ENCODE measurements at places on chromosomes 2 and 18.

GRCh38 chr2:174597345-174598047, at the start of gene WIPF1:
Gene WIPF1, minus strand, starts transcription at chr2:174597804. Its CDS starts 12,231 bp downstream, at chr2:174585573.
- no peak for DNase-seq

DNA sequence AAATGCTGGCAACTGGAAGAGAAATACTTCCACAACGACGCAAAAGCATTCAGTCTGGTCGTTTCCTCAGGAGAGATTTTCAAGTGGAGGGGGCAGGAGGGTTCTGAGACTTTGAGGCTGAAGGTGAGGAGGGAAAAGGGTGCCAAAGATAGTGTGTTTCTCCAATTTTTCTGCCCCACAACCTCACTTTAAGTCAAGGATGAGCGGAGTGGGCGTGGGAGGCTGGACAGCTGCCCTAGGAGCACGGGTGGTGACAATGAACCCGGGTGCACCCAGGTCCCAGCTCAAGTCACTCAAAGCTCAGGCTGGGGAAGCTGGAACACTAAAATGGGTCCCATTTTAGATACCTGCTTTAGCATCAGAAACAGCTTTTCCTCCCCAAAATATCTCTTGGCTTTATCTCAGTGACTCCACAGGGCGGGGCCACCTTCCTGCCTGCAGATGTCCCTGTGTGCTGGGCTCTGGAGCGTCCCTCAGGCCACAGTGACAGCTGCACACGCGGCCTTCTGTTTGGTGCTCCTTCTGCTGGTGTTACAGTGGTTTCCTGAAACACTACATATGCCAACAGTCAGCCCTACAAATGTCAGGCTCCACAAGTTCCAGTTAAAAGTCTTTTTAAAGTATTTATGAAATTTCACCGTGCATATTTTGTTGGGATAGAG, 1.4 kb upstream of the MBP start:
- DNase-seq = peak; percentile 33

DNA sequence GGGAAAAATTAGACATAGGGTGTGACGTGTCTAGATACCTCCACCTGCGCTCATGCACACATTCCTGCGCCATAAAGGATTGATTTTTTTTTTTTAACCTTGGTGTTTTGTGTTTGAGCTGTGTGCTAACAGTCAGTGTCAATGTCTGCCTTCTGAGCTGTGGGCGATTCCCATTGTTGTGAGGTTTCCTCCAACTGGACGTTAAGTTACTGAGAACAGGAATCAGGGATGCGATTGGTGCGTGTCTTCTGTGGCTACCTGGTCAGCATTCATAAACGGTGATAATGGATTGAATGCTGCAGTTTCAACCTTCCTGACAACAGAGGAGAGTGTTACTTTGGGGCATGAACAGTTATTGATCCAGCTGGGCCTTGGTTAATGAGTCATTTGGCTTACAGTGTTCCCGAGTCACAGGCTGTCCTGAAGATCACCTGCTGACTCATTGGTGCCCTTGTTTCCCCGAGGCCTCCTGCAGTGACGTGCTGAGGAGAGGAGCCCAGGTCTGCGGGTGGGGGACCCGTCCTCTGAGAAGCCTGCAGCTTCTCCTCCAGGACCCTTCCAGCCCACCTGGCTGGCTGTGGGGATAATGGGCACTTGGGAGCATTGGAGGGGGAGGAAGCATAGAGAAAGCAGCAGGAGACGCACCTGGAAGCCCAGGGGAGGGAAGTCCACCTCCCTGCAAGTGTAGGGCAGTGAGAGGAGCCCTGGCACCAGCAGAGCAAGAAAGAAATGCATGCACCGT, 25.8 kb upstream of the CABYR start:
- peak; percentile 71 for DNase-seq

DNA sequence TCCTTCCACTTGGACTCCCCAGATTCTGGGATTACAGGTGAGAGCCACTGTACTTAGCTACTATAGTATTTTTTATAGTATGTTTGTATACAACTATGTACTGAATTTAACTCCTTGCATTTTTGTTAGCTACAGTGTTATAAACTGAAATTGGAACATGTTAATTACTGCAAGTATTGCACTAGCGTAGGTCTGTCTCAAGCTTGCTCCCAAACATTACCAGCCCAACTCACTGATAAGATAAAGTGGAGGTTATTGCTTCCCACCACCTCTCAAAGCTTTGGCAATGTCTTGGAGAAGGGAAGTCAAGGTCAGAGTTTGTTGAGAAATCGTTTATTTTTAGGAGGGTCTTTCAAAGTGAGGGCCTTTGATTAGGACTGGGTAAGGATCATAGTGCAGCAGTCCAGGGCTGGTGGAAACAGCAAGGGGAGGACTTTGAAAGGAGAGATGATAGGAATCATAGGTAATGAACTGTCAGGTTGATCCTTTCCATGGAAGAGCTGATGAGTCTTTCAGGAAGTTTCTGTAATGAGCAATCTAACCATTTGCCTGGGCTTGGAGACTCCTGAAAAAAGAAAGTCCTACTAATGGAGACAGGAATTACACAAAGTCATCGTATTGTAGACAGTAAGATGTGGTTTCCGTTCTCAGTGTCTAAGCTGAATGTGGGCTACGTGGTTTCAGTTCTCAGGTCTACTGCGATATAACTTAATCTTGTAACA, 257.1 kb downstream of the MYO3B start:
- no peak for DNase-seq

DNA sequence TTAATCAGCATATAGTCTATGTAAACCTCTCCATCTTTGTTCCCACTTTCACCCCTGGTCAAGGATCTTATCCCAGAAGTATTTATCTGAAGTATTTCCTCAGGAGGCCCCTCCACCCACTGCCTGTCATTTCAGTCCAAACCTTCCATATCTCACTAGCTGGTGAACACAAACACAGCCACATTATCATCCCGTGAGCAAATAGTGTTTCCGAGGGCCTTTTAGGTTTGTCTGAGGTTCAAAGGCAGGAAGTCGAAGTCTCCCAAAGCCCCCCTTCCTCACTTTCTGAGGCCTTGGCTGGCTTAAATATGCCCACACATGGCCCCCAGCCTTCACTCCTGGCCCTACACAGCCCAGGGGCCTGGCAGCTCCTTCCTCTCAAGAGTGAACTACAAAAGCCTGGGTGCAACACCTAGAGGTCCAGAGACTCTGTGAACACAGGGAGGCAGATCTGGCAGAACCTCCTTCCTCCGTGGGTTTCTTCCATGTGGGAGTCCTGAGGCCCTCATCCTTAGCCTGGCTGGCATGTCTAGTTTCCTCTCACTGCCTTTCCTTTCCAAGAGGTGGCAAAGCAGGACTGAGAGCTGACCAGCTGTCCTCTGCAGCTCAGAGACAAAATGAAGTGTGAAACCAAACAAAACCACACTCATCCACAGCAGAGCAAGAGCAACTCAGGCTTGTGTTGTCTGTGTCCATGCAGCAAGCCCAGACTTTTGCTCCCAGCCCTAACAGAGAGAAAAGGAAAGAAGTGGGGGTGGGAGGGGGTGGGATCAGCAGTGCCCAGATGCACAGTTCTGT, 264.2 kb downstream of the SS18 start:
- DNase-seq = no peak

DNA sequence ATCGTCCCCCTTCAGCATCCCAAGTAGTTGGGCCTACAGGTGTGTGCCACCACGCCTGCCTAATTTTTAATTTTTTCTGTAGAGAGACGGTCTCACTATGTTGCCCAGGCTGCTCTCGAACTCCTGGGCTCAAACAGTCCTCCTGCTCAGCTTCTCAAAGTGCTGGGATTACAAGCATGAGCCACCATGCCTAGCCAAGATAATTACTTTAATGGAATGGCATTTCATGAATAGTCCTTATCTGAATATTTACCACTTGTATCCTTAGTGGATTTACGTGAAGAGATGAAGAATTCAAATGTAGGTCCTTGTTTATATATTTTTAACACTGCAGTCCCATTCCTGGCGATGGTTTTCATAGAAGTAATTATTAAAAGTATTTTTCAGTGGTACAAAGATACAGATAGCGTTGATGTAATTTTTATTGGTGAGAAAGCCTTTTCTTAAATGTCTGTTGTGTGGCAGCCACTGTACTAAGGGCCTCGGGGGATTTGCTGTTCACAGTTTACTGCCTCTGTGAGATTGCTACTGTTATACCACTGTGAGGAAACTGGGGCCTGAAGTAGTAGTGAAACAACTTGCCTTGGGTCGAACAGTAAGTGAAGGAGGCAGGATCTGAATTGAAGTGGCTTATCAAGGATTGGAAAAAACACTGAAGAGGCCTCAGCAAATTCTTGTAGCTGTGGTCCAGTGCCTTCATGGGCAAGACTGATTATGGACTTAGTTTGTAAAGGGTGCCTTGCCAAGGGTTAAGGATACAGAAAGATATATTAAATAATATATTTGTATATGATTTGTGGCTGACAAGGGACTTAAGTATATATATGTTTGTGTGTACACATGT, 151.2 kb downstream of the PRPF40A start:
- DNase-seq = no peak
